Stimulated activated naive CD8-positive, alpha-beta T cell treated with anti-CD3 and anti-CD28 coated beads, Interleukin-15, Interleukin-2, amounts not matched to agents 100 U/mL and 50 U/mL, for 24 hours (primary cell): ENCODE measurements at places on chromosomes 3 and 15.
A peak's percentile ranks its signal among the peaks of the same experiment; 100 is the strongest.

DNA sequence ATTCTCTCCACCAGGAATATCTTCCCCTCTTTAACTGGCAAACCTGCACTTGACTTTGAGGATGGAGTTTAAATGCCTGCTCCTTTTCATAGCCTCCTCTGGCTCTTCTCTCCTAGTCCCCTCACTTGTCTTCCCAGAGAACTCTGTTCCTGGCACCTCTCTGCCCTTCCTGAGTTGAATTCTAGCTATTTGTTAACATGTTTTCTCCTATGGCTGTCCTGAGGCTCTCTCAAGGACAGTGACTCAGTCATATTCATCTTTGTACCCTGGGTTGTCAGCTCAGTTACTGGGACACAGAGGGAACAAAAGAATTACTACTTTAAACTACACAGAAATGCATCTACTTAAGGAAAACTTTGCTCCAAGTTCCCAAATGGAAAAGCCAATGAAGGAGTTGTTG lies 365.1 kb upstream of the ICE2 start:
- DNase-seq = no peak

DNA sequence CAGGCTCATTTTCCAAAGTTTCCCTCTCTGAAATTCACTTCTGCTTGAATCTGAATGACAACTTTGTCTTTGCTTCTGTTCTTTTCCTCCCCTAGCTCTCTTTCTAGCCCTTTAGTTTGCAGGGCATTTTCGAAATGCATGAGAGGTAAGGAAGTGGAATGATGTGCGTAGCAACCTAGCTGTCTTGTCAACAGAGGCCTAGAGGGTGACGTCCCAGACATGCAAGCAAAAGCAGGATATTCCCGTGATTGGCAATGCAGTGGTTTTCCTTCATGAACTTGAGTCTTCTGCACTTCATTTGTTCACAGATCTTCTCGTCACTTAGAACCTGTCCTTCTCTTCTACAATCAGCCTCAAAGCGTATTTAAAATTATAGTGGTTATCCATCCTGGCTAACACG lies 51.9 kb upstream of the PPP4R2 start:
- DNase-seq = no peak

- no peak for DNase-seq
Observed at GRCh38 chr15:67879440-67880129, 39.7 kb upstream of the RNU6-1 start.

- peak; percentile 36 for DNase-seq
Observed at GRCh38 chr3:159322322-159322939, 520.6 kb downstream of the MFSD1 start.

GRCh38 chr3:56025326-56025725 lies 442.9 kb downstream of the ERC2 start:
- DNase-seq = no peak

GRCh38 chr3:64870876-64871646 lies 183.3 kb upstream of the ADAMTS9 start:
- no peak for DNase-seq

DNA sequence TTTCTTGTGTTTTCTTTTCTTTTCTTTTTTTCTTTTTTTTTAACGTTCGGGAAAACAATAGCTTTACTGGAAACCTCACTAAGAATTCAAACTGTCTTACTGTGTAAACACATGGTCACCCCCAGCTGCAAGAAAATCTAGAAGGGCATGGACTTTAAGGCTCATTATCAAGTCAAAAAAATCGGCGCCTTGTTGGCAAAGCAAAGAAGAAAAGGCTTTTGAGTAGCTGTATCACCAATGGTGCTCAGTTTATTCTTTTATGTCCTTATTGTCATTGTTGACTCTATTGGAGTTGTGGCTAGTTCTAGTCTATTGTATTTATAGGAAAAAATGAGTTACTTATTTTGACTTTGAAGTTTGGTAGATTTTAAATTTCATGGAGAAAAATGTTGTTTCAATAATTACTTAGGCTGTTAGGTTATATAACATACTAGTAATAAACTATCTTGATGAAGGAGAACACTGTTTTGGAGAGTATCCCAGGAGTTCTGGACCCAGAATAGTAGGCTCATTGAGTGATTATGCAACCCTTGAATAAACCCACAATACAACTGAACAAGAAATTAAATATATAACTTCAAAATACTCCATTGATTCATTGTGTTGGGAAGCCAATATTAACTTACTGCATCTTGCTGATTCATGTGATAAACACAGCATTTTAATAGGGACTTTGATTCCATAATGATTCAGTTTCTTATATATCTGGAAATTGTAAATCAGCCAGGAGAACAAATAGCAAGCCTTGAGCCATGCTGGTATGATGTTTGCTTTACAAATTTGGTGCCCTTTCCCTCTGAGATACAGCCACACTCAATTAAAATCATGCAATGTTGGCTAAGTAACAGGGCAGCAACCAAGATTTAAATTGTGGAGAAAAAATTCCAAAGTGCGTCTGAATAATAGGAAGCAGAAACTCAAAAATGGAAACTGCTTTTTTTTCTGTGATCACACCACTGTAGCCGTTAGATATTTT lies 27.8 kb upstream of the GOLIM4 start:
- DNase-seq = no peak

- DNase-seq = no peak
Observed at GRCh38 chr3:127171320-127171719, 21.6 kb upstream of the PRR23E start.

- DNase-seq = no peak
Observed at GRCh38 chr3:111967068-111967467, 11.8 kb upstream of the ABHD10 start.

GRCh38 chr3:177590826-177591225 lies 393.5 kb upstream of the TBL1XR1 start:
- no peak for DNase-seq

DNA sequence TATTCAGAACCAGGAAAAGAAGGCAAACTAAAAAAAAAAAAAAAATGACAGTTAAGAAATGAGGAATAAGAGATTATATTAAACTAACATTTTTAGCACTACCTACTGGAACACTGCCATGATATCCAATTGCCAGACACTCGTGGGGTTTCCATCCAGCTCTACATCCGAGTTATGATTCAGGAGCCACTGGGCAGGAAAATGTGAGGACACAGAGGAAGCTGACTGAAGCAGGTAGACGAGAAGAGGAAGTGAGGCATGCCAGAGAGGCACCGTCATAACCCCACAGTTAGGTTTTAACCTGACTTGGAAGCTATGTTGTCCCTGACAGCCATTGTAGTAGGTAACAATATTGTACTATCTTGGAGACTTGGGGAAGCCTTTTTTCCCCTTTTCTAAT lies 495.0 kb downstream of the NLGN1 start:
- no peak for DNase-seq

GRCh38 chr15:40955141-40955903 lies 2.1 kb downstream of the CHAC1 start:
- no peak for DNase-seq

- no peak for DNase-seq
Observed at GRCh38 chr15:63474810-63475316, 29.5 kb upstream of the USP3 start.

DNA sequence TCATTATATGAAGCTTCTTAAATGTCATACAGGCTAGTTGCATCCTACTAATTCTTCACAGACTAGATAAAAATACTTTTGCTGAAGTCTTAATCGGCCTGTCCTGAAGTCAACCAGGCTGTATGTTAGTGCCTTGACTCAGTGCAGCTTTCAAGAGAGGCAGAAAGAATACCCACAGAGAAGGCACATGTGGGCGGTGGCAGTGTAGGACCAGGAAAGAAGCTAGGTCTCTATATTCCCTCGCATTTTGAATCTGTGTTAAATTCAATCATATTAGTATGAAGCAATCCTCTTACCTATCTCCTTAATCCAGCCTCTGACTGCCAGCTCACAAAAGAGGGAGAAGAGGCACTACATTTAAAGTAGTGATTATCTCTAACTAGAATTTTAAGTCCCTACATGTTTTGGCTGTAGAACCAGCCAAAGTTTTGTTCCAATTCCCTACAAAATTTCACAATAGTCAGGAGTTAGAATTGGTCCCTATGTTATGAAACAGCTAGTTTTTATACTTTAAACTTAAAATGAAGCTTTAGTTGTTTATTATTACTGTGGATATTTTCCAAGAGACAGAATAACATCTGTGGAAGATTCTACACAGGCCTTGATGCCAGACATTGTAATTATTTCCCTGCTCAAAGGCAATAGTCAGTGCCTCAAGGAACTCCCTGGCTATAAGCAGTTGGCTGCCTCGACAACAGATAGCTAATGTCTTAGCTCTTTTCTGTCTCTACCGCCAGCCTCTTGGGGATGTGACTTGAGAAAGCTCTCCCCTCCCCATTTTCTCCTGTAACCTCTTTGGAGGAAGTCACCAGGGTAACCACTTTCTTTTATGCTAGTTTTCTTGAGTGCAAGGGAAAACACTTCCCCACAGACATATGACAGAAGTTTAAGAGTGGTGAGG lies 31.9 kb downstream of the CRTC3 start:
- peak; percentile 35 for DNase-seq

DNA sequence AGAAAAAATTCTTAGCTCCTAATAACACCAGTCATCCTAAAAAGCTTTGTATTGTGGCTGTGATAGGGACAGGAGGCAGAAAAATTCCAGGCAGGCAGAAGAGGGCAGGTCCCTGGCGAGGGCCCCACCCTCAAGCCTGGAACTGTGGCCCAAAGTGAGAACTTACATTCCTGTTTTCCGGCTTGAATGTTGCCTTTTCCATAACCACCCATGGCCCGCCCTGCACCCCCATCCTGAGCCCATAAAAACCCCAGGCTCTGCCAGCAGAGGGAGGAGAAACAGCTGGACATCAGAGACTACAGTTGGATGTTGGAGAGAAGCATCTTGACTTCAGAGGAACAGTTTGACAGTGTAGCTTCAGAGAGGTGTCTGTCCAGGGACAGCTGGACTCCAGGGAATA lies 37.3 kb downstream of the SLCO2A1 start:
- no peak for DNase-seq

DNA sequence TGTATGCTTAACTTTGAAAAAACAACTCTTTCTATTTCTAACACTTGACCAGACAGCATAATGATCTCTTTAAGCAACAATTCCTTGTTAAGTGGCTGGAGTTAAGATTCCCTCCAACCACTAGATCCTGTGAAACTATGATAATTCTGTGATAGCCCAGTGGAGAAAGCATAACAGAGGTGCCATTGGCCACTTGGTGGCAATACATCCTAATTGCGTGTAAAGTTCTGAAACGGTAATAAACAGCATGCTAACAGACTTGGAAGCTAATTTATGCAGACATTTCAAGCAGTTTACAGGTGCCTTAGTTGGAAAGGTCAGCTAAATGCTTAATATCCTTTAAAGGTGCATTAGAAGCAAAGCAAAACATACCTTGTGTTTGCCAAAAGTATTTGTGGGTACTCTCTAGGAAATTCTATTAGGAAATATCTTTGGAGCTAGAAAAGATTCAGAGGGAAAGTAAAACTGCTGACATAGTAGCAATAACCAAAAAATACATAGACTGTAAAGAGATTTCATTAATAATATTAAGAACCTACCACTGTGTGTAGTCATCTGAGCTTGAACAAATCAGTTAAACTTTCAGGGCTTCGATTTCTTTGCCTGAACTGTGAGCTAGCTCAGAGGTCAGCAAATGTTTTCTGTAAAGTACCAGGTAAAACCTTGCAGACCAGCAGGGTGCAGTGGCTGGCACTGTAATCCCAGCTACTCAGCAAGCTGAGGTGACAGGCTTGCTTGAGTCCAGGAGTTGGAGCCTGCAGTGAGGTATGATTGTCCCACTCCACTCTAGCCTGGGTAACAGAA lies 19.0 kb upstream of the CSTA start:
- no peak for DNase-seq

GRCh38 chr3:196317687-196318467 lies at the start of gene DYNLT2B:
TSS of gene DYNLT2B (minus strand) at chr3:196318240. CDS start at chr3:196318152, 88 bp downstream.
- DNase-seq = peak; percentile 89

- DNase-seq = no peak
Observed at GRCh38 chr3:88410259-88410658, 260.5 kb downstream of the C3orf38 start.

DNA sequence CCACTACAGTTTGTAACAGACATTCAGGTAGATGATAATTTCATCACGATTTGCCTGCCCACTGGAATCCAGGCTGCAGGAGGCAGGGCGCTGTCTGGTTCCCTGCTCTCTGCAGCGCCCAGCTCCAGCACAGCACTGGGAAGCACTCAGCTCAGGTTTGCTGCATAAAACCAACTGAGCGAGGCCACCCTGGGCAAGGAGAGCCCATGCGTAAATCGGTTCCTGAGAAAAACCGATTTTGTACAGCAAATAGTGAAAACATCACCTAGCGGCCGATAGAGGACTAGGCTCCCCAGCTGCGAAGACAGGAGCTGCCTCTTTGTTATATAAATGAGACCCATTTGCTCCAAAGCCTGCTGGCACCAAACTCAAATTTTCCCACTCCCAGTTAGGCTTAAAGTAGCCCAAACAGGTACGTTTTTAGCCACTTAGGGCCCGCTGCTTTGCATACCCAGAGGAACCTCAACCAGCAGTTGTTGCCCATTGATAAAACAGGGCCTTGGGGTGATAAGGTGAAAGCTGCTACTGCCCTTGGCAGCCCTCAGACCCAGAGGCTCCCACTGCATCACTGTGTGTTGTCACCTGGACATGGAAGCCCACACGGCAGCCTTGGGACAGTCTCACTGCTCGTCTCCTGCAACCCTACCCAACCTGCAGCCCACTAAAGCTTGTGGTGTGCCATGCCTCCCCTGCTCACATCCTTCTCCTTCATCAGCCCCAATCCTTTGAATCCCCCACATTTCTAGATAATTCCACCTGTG lies 47.5 kb downstream of the ALDH1L1 start:
- no peak for DNase-seq

DNA sequence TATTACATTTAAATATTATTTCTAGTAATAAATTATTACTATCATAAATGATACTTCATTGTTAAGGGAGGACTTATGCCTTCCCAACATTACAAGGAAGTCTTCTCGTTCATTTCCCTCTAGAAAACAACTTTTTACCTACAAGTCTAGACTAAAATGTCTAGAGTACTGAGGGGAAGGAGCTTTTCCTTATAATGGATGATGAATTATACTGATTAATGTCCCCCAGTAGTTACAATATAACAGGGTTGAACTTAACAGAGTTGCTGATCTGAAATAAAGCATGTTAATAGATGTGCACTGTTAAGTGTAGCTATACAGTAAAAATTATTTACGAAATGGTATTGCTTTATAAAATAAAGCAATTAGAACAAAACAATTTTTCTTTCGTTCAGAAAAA lies 2.7 kb upstream of the MNS1 start:
- DNase-seq = no peak

DNA sequence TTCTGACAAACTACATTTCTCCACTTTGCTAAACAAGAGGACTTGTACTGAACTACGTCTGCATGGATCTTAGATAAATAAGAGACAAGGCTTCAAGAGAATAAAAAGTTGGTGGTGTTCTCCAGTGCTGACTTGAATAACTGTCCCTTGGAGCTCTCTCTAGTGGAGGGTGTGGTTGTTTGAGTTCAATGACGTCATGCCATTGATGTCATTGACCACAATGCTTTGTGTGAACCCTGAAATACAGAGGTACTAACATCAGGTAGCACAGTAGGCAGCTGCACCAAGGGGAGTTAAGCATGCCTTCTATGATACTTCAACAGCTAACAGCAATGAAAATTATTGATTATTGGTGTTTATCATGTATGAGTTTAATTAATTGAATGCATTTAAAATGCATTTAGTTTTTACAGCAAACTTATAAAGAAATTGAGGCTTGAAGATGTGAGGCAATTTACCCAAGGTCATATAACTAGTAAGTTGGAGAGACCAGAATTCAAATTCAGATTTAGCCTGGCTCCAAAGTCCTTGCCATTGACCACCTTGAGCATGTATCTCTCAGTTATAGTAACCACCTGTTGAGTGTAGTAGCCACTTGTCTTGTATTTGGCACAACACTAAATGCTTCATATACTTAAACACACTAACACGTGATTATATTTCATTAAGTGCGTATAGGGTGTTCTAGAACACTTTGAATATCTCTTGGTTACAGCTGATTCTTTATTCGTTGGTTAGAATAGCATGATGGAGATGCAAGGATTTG lies 126.0 kb upstream of the ANKRD28 start:
- DNase-seq = no peak
